ENCODE measurements at places on chromosomes 7 and 10. TPM values are rescaled to one million over a fixed set of nuclear protein-coding genes. Genes with fewer than 3 reads are reported as not detected.
A peak's percentile ranks its signal among the peaks of the same experiment; 100 is the strongest.

DNA sequence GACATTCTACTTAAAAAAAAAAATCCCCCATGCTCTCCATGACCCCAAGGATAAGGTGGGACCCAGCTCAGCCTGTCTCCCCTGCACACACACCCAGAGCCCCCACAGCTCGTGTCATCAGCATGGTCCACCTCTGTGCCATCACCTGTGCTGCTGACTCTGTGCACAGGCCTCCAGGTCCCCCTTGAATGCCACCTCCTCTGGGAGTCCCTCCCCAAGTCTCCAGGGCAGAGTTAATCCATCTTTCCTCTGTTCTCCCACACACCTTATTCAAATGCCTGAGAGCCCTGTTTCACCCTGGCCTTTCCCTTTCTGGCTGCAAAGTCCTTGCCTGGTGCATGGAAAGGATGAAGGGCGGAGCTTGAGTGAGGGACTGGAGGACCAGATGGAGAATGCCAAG lies 194.1 kb upstream of the LYZL2 start:
- no peak for DNase-seq

- DNase-seq: peak; percentile 85
Measured at GRCh38 chr10:24723788-24724380, at the start of gene ARHGAP21. Gene ARHGAP21 (minus strand): TSS chr10:24723887. CDS start chr10:24721899, 1,988 bp downstream.

GRCh38 chr10:115918812-115919211 lies 354.2 kb downstream of the GFRA1 start:
- DNase-seq: no peak

- no peak for DNase-seq
Measured at GRCh38 chr7:105413887-105414437, 25.2 kb upstream of the SRPK2 start.

DNA sequence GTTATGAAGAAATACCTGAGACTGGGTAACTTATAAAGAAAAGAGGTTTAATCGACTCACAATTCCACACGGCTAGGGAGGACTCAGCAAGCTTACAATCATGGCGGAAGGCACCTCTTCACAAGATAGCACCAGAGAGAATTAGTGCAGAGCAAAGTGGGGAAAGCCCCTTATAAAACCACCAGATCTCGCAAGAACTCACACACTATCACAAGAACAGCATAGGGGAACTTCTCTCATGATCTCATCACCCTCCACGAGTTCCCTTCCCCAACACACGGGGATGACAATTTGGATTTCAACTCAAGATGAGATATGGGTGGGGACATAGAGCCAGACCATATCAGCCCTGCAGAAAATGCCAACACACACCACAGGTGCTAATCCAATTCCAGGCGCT lies 218.7 kb downstream of the PARD3 start:
- no peak for DNase-seq

DNA sequence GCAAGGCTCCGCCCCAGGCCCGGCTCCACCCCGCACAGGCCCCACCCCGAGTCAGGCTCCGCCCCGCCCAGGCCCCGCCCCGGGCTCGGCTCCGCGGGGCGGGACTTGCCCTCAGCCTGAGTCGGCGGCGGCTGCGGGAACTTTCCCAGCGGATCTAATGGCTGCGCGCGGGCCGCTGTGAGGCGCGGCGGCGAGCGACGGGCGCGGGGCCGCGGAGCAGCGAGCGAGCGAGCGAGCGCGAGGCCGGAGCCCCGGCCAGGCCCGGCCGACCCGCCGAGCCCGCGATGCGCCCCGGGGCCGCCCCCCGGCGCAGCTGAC lies at the start of gene INPP5A:
TSS of gene INPP5A (plus strand) at position 104 of the 318 bp plus-strand sequence. CDS start 310 bp downstream, outside the sequence.
- DNase-seq: no peak

- no peak for DNase-seq
Measured at GRCh38 chr10:26439406-26440087, 1.4 kb downstream of the APBB1IP start.

- DNase-seq: no peak
Measured at GRCh38 chr7:93861325-93861949, 29.1 kb downstream of the TFPI2 start.

DNA sequence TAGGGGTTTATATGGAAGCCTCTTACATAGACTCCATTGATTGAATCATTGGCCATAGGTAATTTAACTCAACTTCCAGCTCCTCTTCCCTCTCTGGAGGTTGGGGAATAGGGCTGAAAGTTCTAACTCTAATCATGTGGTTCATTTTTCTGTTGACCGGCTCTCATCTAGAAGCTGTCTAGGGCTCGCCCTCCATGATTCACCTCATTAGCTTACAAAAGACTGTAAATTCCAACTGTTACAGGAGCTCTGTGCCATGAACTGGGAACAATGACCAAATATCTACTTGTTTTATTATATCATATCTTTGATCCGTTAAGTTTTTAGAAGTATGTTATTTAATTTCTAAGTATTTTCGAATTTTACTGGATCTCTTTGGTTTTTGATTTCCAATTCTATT lies 263.0 kb downstream of the TCF7L2 start:
- no peak for DNase-seq

DNA sequence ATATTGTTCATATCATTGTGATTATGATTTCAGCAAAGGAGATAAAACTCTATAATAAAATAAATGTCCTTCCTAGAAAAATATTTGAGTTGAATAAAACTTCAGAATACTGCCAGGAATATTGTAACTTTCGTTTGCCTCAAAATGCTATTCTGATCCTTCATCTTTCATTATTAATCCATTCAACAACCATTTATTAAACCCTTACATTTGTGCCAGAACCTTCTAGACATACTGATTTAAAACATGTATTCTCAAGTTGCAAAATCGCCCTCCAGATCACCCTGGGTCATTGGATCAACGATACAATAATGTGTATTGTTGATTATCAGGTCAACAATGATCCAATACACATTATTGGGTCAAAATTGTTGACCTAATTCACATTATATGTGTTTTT lies 759.8 kb downstream of the CNTNAP2 start:
- DNase-seq: no peak

DNA sequence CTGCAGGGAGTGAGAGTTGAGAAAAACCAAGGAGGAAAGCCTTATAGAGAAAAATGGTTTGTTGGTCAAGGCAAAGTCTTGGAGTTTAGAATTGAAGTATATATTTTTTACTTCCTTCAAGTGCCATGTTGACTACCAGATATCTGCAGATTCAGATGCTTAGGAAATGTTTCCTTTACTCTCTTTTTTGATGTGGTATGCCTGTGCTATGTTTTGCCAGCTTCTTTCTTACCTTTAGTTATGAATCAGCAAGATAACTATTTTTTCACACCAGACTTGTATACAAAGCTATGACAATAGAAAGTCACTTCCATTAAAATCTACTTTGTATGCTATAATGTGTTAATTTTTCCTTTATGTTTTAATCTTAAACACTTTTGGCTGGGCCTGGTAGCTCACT lies 3.6 kb downstream of the R3HCC1L start:
- DNase-seq: no peak

CPVL gene
- total RNA-seq: 9.4 TPM

TMEM213 gene
- not detected for total RNA-seq

PSD gene
- total RNA-seq: 1.7 TPM

CCL26 gene
- total RNA-seq: not detected

ABCA13 gene
- 0.10 TPM for total RNA-seq

NODAL gene
- not detected for total RNA-seq

GPR26 gene
- not detected for total RNA-seq

KCNH2 gene
- total RNA-seq: 0.22 TPM
